ENCODE measurements at places on chromosomes 2 and 18. TPM values are rescaled to one million over a fixed set of nuclear protein-coding genes. Genes with fewer than 3 reads are reported as not detected.
A peak's percentile ranks its signal among the peaks of the same experiment; 100 is the strongest.

GRCh38 chr2:151337643-151338042 lies 19.7 kb upstream of the TNFAIP6 start:
- peaks cover 4% of the 10 kb centered on the region for H3K27me3 ChIP-seq
- H3K27ac ChIP-seq: no peak overlapping the region
- H3K4me1 ChIP-seq: peaks cover 5% of the 10 kb centered on the region
- no peaks in the 10 kb centered on the region for H3K36me3 ChIP-seq
- no peak overlapping the region for H3K4me3 ChIP-seq

Gene CDH7
- total RNA-seq: 6.5 TPM

Gene LAPTM4A
- 241 TPM for total RNA-seq

Gene AGXT
- 1.0 TPM for total RNA-seq

Gene LYG1
- 3.3 TPM for total RNA-seq

DNA sequence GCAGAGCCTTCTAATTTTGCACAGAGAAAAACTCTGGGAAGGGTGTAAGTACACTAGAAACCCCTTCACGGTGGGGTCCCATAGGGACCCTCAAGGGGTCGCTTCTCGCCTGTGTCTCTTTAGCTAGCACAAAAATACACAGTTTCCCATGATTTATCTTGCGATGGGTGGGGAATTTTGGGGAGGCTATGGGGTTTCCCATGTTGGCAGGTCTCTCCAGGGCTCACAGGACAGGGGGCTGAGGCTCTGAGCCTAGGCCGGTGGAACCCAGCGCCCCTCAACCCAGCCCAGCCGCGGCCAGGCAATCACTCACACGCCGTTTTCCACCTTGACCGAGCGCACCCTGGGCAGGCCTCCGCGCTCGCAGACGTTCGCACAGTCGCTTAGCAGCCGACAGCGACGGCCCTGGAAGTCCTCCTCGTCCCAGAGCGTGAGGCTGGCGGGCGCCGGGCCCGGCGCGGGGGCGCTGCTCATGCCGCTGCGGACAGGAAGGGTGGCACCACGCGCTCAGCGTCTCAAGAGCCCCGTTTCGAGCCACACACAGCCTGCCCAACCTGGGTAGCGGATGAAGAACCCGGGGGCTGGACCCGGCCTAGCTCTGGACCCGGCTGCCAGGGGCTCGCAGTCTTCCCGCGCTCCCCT lies 398 bp downstream of the CRYBA2 start:
- no peaks in the 10 kb centered on the region for H3K36me3 ChIP-seq
- H3K4me1 ChIP-seq: peaks cover 5% of the 10 kb centered on the region
- DNase-seq: no peak
- peaks cover 87% of the 10 kb centered on the region for H3K27me3 ChIP-seq
- no peak overlapping the region for H3K27ac ChIP-seq

Gene KCNG2
- total RNA-seq: not detected

- no peak for DNase-seq
- no peak overlapping the region for H3K4me3 ChIP-seq
- H3K27me3 ChIP-seq: no peaks in the 10 kb centered on the region
- no peak overlapping the region for H3K27ac ChIP-seq
- H3K4me1 ChIP-seq: no peaks in the 10 kb centered on the region
- no peaks in the 10 kb centered on the region for H3K36me3 ChIP-seq
Measured at GRCh38 chr18:60331890-60332289, 40.7 kb downstream of the MC4R start.

DNA sequence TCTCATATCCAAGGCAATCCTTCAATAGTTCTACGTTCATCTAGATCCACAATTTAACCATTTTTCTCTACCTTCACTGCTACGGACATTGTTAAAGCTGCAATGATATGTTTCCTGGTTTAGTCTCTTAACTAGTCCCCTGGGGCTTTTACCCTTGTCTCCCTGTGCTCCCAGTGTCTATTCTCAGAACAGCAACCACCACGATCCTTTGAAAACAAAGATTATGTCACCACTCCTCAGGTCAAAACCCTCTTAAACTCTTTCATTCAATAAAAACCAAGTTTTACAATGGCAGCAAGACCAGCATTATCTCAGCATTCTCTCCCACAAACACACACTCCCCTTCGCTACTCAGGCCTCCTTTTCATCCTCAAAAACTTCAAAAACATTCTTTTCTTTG lies 298.2 kb upstream of the CHST9 start:
- peaks cover 33% of the 10 kb centered on the region for H3K27me3 ChIP-seq
- no peaks in the 10 kb centered on the region for H3K36me3 ChIP-seq
- no peak for DNase-seq

Gene CD302
- 3.9 TPM for total RNA-seq

DNA sequence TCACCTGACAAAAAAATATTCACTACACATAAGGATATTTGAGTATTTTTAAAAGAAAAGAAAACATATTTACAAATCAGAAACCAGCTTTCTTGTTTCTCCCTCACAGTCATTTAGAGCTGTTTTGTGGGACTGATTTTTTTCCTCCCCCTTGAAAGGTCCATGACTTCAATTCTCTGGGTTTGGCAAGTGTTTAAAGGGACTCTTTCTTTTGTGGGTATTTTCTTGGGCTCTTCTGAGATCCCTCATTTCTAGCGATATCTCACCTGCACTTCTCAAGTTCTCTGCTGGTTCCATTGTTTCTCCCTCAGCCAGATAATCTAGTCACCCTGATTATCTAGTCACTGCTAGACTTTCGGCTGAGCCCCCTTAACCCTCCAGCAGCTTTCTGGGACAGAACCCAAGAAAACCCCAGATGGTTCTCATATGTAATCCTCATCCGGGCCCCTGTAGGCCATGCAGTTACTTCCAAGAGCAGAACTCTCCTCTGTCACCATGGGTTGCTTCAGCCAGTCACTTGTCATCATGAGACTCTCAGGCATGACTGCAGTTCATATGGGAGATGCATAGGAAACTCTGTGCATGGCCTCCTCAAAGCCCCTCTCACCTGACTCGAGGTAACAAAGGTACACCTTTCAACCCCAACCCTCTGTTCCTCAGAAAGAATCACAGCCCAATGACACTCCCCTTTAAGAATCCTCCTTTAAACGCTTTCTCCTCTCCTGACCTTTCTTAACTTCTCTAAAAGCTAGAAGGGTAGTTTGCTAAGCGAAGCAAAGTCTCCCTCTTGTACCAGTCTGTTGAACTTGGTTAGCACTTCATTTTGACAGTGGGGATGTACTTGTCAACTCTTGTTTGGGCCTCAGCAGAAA lies 36.7 kb upstream of the ITGA4 start:
- H3K4me3 ChIP-seq: no peak overlapping the region
- DNase-seq: no peak
- H3K27me3 ChIP-seq: no peaks in the 10 kb centered on the region

DNA sequence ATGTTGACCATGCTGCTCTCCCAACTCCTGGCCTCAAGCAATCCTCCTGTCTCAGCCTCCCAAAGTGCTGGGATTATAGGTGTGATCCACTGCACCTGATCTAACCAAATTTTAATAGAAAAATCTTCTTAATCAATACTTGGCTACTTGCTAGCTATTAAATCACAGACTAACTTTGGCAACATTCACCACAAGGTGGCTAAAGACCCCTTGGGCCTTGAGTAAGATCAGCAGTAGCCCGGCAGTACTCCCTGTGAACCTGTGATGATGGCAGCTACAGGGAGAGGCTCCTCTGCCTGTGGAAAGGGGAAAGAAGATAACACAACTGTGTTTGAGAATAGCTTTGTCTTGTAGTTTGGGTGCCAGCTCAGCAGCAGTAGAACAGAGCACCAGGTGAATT lies 102.9 kb downstream of the SLC39A10 start:
- DNase-seq: no peak
- no peak overlapping the region for H3K4me3 ChIP-seq
- no peak overlapping the region for H3K27ac ChIP-seq
- H3K4me1 ChIP-seq: no peaks in the 10 kb centered on the region
- peaks cover 15% of the 10 kb centered on the region for H3K36me3 ChIP-seq

GRCh38 chr2:219425238-219426067 lies 7.3 kb downstream of the DES start:
- H3K27ac ChIP-seq: no peak overlapping the region
- H3K4me3 ChIP-seq: no peak overlapping the region
- H3K4me1 ChIP-seq: no peaks in the 10 kb centered on the region
- DNase-seq: no peak
- H3K27me3 ChIP-seq: peaks cover 53% of the 10 kb centered on the region

GRCh38 chr2:16487686-16488085 lies 177.9 kb downstream of the CYRIA start:
- DNase-seq: no peak
- H3K4me1 ChIP-seq: no peaks in the 10 kb centered on the region
- no peak overlapping the region for H3K4me3 ChIP-seq
- H3K27ac ChIP-seq: no peak overlapping the region
- H3K36me3 ChIP-seq: no peaks in the 10 kb centered on the region

Gene C2orf72
- total RNA-seq: 11.1 TPM

DNA sequence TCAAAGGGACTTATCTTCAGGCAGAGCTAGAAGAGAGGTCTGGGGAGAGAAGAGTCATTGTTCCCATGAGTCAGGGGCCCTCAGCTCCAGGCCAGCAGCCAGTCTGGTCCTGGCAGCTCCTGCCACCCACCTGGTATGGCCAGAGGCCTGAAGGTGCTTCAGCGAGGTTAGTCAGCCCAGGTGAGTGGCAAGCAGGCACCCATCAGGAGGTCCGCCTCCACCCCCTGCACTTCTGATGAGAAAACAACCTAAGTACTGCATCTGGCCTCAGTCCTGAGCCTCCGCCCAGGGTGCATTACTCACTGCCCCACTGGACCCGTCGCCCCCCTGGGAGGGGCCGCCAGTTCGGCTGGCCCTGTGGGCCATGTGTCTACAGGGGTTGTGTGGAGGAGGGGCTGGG lies 130.2 kb downstream of the INHBB start:
- H3K4me3 ChIP-seq: no peak overlapping the region
- H3K27me3 ChIP-seq: peaks cover 25% of the 10 kb centered on the region
- no peaks in the 10 kb centered on the region for H3K36me3 ChIP-seq
- peaks cover 6% of the 10 kb centered on the region for H3K4me1 ChIP-seq

DNA sequence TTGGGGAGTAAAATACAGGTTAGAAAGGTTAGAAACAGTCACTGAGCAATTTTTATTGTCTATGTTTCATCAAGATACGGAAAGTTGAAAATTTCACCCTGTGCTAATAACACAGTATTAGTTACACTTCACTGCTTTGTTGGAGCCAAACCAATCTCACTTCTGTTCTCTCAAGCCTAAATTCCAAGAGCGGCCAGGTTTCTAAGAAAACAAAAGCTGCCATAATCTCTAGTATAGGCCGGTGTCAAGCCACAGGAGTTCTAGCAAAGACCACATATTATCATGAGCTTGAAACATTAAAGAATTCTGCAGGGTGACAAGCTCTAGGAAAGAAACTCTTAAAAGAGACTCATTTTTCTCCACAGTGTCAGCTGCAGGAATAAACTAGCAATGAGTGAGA lies 128.7 kb downstream of the TXNL1 start:
- H3K4me3 ChIP-seq: no peak overlapping the region
- H3K4me1 ChIP-seq: no peaks in the 10 kb centered on the region
- H3K36me3 ChIP-seq: no peaks in the 10 kb centered on the region
- no peak overlapping the region for H3K27ac ChIP-seq
- no peak for DNase-seq
- no peaks in the 10 kb centered on the region for H3K27me3 ChIP-seq

DNA sequence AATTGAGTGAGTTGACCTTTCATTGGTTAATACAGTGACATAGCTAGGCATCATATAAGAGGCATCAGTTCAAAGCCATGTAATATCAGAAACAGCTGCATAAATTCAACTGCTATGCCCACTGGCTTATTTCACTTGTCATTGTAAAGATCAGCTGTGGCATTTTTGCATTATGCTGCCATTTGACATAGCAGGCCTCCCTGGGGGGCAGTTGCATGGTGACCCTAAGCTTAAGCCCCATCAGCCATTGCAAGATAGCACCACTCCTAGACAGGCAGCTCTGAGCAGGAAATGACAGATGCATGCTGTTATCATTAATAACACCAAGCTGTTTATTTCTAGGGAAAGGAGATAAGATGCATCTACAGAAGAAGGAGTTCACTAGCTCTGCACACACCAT lies 233.4 kb upstream of the CNTNAP5 start:
- H3K27me3 ChIP-seq: no peaks in the 10 kb centered on the region
- peaks cover 1% of the 10 kb centered on the region for H3K4me1 ChIP-seq
- no peak overlapping the region for H3K27ac ChIP-seq
- H3K4me3 ChIP-seq: no peak overlapping the region

DNA sequence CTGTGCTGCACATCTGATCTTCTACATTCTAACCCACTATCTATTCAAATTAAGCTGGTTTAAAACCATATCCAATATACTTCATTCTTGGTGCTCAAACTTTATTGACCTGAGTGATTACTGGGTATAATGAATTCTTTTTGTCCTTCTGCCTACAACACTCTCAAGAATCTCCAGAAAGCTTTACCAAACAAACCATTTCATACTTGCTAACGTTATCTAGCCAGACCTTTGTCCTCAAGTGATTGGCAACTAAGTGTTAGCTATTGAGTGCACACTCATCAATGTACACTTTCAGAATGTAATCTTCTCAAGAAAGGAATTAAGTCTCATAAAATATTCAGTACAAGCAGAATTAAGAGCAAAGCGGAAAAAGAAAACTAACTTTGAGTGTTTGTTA lies 1.4 kb downstream of the SUCLG1 start:
- DNase-seq: no peak
- peak overlapping the region; percentile 10 for H3K27ac ChIP-seq
- no peaks in the 10 kb centered on the region for H3K27me3 ChIP-seq
- H3K4me1 ChIP-seq: peaks cover 45% of the 10 kb centered on the region

GRCh38 chr18:48928787-48929186 lies 22.0 kb downstream of the SMAD7 start:
- DNase-seq: no peak
- no peaks in the 10 kb centered on the region for H3K27me3 ChIP-seq
- peaks cover 4% of the 10 kb centered on the region for H3K36me3 ChIP-seq
- H3K4me3 ChIP-seq: peak overlapping the region; percentile 52

Gene SP5
- 0.60 TPM for total RNA-seq

Gene LIMS3
- total RNA-seq: 0.93 TPM

DNA sequence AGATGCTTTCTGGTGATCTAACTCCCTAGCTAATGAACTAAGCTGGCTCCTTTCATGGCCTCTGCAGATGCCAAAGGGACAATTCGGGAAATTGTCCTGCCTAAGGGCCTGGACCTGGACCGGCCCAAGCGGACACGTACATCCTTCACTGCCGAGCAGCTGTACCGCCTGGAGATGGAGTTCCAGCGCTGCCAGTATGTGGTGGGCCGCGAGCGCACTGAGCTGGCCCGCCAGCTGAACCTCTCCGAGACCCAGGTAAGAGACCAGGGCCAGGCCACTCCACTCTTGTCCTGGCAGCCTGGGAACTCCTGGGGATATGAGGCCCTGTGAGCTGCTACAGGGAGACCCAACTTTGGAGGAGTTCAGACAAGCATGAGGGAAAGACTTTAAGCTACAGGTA lies 14.7 kb upstream of the ATP6V1B1 start:
- H3K27ac ChIP-seq: no peak overlapping the region
- no peak for DNase-seq
- no peak overlapping the region for H3K4me3 ChIP-seq
- H3K27me3 ChIP-seq: peaks cover 35% of the 10 kb centered on the region
- peaks cover 12% of the 10 kb centered on the region for H3K4me1 ChIP-seq
- H3K36me3 ChIP-seq: no peaks in the 10 kb centered on the region

Gene CCDC88A
- 81.1 TPM for total RNA-seq

GRCh38 chr2:96138179-96139145 lies at the start of gene ASTL:
ASTL (minus strand) TSS chr2:96138502; CDS start chr2:96138436, 66 bp downstream.
- no peak within 1 kb of the TSS for H3K4me3 ChIP-seq
- peaks cover 3% of the 10 kb centered on the region for H3K4me1 ChIP-seq
- peaks cover 26% of the 10 kb centered on the region for H3K27me3 ChIP-seq
- no peak within 1 kb of the TSS for H3K27ac ChIP-seq
- peak; percentile 42 for DNase-seq

Gene SCG2
- total RNA-seq: 163 TPM

Gene C1QL2
- total RNA-seq: 0.14 TPM
